NCI-H524 (cell line): ENCODE measurements at places on chromosomes 7 and 10.

DNA sequence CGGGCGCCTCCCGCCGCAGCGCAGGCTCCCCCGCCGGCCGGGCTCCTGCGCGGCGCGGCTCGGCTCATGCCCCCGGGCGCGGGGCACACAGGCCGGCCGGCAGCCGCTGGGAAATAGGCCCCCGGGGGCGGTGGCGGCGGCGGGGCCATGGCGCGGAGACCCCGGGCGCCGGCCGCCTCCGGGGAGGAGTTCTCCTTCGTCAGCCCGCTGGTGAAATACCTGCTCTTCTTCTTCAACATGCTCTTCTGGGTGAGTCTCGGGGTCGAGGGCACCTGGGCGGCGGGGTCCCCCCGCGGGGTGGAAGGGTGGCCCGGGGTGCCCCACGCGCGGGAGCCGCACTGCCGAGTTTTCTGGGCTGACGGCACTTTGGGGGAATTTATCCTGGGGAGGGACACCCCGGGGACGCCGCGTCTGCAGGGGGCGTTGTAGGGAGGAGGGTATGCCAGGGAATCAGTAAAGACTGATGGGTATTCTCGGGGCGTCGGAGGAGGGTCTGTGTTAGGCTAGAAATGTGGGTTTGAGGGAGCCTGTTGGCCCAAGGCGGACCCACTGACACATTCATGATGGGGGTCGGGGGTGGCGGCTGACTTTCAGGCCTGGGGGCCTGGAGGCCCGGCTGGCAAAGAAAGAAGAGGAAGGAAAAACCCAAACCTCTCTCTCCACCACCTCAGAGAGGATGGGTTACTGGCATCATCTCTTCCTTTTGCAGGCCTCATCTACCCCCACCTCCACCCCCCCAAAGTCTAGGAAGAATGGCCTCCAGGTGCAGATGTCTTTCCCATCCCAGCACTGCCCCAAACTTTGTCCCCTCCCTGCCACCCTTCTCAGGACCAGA is 544 bp downstream of the TSPAN33 start:
- no peak for DNase-seq

DNA sequence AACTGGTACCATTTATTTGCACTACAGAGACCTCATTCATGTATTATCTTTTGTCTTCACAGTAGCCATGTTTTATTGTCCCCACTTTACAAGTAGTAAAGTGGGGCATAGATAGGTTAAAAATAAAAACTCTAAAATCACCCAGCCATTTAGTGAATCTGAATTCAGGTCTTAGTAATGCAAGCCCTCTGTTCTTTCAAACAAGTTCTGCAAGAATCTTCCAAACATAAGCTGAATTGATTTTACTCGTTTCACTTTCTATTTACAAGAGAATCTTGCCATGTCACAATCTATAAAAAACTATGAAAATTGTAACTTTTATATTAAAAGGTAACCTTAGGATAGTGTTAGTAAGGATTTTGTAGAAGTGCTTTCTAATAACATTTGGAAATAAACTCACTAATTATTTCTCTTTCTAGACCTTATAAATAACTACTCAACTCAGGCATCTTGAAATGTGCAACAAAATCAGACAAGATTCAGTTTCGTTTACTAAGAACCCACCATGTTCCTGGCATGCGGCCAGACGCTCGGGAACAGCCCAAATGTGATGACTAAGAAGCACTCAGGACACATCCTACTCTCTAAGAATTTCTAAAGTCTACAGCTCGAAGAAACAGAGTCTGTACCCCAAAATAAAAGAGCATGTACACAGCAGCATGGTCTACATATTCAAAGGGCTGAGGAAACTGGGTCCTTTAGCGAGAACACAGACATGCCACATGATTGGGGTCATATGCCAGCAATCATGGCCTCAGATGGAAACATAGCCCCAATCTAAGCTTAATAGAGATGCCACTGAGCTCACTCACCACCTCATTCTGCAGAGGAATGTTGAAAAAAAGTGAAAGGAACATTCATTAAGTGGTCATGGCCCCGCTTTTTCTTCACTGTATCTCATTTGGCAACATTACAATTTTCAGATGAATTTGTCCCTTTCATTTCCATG is 167.6 kb downstream of the AMPH start:
- DNase-seq, result no peak

DNA sequence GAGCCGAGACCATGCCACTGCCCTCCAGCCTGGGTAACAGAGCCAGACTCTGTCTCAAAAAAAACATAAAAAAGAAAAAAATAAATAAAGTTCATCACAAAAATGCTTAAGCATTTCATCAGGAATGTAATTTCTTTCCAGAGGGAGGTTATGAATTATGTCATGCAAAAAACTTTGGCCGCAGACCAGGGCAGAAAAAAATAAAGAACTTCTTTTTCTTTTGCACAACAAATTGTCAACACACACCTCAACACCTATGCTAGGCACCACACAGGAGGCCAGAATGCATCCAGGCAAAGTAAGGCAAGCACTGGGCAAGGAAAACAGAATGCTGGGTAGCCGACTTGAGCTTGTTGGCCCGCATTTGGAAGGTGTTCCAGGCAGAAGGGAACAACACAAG is 3.9 kb downstream of the C10orf62 start:
- no peak for DNase-seq

GRCh38 chr7:132581431-132581830 is 5.2 kb upstream of the PLXNA4 start:
- no peak for DNase-seq

DNA sequence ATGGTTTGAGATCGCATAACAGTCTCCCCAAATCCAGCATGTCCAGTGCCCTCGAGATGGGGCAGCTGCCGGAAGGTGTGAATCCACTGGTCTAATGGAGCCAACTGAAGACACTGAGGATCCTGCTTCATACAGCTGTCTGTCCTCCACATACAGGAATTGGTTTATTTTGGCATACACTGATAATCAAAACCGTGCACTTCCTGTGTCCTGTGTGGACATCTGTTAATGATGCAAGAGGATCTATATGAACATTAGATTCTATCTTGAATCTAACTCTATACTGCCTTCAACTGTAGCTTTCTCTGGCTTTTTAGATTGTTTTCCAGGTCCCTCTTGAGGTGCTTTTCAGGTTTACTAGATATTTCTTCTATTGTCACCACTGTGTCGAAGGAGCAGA is 3.0 kb upstream of the JAZF1 start:
- DNase-seq, result no peak

DNA sequence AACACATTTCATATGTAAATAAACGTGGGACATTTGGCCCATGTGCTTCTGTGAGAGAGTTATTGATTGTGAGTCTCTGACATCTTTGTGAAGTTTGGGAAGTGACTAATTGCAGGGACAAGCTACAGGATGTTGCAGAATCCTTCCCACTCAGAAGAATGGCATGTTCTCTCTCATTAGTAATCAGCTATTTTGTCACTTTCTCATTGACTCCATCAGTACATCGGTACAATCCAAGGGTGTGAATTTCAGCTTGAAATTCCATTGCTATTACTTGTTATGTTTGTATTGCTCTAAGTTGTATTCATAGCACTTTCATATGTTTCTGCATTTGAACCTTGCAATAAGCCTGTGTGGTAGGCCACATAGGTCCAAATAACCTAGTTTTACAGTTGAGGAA is 100.0 kb upstream of the KCNMA1 start:
- DNase-seq, result no peak

GRCh38 chr10:34547291-34547690 is 267.8 kb downstream of the PARD3 start:
- DNase-seq, result no peak

GRCh38 chr10:66627156-66627555 is 298.7 kb upstream of the LRRTM3 start:
- no peak for DNase-seq

DNA sequence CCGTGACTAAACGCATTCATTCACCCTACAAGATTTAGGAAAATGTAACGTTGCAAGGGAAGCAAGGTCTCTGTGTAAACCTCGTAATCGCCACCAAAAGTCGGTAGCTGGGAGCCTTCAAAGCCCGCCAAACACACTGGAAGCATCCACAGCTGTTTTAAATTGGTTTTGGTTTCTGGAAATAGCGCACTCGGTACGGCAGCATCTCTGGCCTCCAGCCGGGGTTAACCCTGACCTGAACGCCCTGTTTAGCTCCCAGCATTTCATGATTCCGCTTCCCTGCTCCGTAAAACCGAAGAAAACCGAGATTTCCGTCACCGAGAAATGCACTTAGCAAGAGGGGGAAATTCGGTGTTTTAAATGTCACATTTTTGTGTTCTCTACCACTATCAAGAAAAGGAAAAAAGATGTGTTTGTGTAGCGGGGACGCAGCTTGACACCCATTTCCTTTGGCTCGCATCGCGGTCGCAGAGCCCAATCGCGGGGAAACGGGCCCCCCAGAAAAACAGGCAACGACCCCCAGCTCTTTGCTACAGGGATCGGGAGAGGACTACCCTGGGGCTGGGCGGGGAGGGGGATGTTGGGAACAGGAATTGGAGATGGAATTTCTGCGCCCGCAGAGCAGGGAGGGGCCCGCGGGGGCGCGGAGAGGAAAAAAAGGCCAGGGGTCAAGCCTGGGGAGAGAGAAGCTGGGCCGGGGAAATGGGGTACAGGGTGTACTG is 646 bp downstream of the SGCE start:
- DNase-seq, result peak; percentile 58

- no peak for DNase-seq
Measured at GRCh38 chr10:117135026-117135372, 3.1 kb downstream of the VAX1 start.

GRCh38 chr7:30764030-30764975 is 6.9 kb upstream of the MINDY4 start:
- no peak for DNase-seq

- DNase-seq, result no peak
Measured at GRCh38 chr10:126147866-126148587, 240.2 kb downstream of the ADAM12 start.

DNA sequence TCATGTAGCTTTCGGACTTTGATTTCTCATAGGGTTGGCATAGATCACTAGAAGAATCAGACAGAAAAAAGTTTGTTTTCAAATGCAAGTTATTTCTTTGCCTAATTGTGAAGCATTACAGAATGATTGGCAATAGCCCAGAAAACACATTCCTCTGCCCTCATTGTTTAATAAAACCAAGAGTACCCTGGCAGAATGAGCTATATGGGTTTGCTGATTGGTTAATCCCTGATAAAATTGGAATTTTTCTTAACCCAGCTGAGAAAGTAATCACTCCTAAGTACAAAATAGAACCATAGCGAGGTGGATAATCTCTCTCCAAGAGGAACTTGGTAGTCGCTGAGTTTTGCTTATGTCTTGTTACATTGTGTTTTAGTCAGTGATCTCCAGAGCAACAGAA is 30.9 kb upstream of the CREB5 start:
- DNase-seq, result no peak

DNA sequence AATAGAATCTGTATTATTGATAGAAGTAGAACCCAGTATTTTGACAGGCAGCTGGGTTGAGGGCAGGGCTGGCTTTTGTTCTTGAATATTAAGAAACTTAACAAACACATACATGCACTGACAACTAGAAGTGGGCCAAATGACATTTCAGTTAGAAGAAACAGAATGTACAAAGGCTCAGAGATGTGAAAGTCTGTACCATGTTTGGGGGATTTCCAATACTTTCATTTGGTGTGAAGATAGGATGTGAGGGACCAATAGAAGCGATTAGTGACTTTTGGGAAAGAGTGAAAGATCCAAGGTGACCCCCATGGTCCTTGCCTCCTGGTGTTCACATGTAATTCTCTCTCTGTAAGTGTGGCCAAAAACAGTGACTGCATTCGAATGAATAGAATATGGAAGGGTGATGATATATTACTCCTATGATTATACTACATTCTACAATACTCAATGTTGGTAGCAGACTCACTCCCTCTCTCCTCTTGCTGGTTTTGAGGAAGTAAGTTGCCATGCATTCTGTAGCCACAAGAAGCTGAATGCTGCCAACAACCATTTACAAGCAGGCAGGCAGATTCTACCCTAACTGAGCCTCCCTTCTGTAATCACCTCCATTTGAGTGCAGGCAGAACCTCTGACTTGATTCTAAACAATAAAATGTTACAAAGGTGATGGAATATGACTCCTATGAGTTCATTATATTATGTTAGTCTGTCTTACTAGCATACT is 151.4 kb downstream of the TMEM168 start:
- DNase-seq, result no peak

DNA sequence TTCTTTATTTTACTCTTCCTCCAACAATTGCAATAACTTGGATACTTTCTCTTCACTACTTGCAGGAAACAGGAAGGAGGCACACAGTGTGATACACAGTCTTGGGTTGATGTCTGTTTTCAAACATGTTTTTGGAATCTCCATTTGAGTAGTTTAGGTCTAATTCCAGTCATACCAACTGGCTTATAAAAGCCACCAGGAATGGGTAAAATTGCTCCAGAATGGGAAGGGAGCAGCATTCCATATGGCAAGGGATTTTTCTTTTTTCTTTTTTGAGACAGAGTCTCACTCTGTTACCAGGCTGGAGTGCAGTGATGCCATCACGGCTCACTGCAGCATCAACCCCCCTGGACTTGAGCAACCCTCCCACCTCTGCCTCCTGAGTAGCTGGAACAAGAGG is 545.1 kb upstream of the GALNT17 start:
- DNase-seq, result no peak

GRCh38 chr7:94350734-94351133 is 44.0 kb upstream of the COL1A2 start:
- no peak for DNase-seq

- no peak for DNase-seq
Measured at GRCh38 chr7:93048136-93048930, 69.4 kb downstream of the SAMD9 start.

- DNase-seq, result no peak
Measured at GRCh38 chr10:789831-790701, 100.6 kb upstream of the DIP2C start.

DNA sequence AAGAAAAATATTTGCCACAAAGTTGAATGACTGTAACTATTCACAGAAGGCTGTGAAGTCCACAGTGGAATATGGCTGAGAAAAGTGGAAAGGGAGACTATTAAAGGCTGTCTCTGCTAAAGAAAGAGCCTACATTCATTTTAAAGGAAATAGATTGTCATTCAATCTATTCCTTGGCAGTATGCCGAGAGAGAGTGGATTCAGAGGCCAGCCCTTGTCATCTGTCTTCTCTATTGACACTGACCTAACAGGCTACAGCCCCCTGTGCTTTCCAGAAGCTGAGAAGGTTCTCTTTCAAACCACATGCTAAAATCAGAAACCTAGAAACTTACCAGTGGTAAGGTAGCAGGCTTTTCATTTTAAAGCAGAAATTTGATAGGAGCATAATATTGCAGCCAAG is 12.1 kb downstream of the ODAD2 start:
- peak; percentile 9 for DNase-seq
